ENCODE measurements at places on chromosomes 4 and X. TPM values are rescaled to one million over a fixed set of nuclear protein-coding genes. Genes with fewer than 3 reads are reported as not detected.

- no peak for DNase-seq
These were observed 3.0 kb downstream of the MID1 start for GRCh38 chrX:10617186-10617998.

- DNase-seq: no peak
These were observed 11.3 kb downstream of the GPC4 start for GRCh38 chrX:133403984-133404383.

Gene MAP3K15
- 0.10 TPM for total RNA-seq

DNA sequence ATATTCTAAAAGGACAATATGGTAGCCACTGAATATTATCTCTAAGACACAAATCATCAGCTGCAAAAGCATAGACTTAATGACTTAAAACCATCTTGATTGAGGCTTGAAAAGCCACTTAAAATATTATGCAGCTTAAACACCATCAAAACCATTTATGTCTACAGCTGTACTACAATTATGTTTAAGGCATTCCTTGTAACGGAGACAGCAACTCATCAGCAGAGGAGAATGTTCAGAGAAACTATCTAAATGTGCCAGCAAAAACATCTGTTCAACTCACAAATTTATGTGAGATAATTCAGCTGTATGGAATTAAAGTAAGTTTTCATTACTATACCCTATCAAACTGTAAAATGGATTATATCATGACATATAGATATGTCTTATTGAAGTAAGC is 147.9 kb upstream of the CTSO start:
- no peak for DNase-seq

Gene KCTD8
- total RNA-seq: 0.18 TPM

DNA sequence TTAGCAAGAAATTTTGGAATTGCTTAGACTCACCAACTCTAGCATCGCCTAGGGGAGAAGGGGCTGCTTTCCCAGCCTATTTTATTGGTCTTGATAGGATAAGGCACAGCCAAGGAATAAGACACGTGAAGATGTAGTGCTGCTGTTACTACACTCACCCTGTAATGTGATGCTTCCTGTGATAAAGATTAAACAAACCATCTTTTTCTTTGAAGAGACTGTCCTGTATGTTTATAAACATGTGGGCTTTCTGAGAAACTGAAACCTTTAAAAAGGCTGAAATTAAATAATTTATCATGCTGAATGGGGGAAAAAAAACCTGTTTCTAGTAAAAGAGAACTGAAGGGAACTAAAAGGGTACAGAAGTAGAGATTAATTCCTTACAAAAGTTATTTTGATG is 13.2 kb downstream of the TAPT1 start:
- no peak for DNase-seq

Gene UGT2B11
- total RNA-seq: not detected

Gene SMR3B
- not detected for total RNA-seq

GRCh38 chrX:108071578-108071977 is 19.8 kb downstream of the PSMD10 start:
- peak; percentile 7 for DNase-seq

Gene PNMA5
- total RNA-seq: not detected

Gene STBD1
- total RNA-seq: 2.5 TPM

Gene FGF5
- total RNA-seq: 5.8 TPM

DNA sequence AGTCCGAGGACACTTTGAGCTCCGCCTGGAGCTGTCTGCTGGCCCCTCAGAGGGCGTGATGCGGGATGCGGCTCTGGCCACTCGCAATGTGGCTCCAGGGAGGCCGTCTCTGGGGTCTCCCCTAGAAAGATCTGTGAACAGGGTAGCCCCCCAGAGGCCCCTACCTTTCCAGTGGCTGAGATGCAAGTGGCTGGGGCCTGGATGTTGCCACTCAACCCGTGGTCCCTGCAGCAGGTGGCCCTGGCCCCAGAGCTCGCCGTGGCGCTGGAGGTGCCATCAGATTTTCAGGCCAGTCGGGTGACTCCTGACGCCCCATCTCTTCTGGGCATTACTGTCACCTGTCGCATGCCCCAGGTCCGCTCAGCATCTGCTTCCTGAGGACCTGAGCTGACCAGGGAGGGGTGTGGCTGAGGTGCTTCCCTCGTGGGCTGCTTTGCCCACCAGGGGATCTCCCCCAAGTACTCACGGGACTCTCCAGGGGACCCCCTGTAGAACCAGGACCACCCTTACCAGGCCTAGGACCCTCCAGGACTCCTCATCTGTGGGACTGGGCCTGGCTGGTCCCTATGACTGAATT is 102.1 kb upstream of the LRPAP1 start:
- no peak for DNase-seq

GRCh38 chrX:110795645-110796406 is at the start of gene CHRDL1:
TSS of gene CHRDL1 (minus strand) at chrX:110795817. CDS start at chrX:110792181, 3,636 bp downstream.
- no peak for DNase-seq

Gene C4orf36
- total RNA-seq: 2.8 TPM

Gene CLNK
- total RNA-seq: not detected

- DNase-seq: peak; percentile 22
These were observed 2.2 kb downstream of the NFKB1 start for GRCh38 chr4:102503301-102503746.

- no peak for DNase-seq
These were observed 52.5 kb downstream of the SNX25 start for GRCh38 chr4:185261946-185262345.

Gene RAI2
- total RNA-seq: not detected

DNA sequence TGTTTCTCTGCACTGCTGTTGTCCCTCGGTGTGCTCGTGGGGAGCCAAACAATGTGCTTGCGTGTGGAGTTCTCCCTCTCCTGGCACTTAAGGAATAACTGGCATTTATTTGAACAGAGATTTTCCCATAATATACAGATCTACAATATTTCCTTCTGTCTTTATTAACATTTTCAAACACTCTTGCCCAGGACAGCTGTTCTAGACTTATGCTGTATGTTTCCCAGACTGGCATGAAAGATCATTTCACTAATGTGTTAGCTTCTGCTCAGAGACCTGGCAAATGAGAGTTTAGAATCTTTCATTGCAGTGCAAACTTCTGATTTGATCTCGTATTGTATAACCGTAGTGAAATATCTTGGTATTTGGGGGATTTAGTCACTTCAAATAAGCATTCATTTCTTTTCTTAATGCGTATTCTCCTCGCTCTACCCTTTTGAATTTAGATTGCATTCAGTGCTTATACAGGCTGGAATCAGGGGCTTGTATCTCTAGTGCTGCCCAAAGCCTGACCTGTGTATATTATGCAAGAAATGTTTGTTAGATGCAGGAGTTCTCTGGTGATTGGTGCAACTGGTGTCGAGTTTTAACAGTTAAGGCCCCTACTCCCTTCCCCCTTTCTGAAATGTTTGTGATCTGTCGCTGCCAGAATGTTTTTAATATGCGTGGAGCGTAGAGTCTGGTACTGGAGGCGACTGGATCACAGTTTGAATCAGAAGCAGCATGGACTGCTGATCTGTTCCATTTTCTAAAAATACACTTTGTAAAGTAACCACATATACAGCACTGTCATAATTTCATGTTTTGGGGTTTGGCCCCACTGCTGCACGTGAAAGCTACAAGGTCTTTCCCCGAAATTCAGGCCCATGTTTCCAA is 326.3 kb downstream of the ARHGAP10 start:
- no peak for DNase-seq

DNA sequence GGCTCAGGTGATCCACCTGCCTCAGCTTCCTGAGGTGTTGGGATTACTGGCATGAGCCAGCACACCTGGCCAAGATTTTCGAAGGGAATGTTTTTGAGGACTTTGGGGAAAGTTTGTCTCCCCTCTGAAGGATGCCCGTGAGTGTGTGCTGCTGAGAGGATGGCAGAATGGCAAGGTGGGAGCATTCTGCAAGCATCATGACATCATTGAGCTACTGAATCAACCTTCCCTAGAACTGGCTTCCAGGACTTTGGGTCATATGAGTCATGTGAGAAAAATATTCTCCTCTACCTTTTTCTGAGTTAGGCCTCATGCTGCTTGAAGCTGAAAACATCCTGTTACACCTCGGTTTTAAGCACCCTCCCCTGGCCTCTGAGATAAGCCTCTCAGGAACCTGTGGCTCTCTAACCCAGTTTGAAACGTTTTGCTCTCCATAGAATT is 31.0 kb downstream of the TMEM131L start:
- DNase-seq: peak; percentile 91

- peak; percentile 32 for DNase-seq
These were observed 22.9 kb downstream of the KCTD8 start for GRCh38 chr4:44425614-44426208.

DNA sequence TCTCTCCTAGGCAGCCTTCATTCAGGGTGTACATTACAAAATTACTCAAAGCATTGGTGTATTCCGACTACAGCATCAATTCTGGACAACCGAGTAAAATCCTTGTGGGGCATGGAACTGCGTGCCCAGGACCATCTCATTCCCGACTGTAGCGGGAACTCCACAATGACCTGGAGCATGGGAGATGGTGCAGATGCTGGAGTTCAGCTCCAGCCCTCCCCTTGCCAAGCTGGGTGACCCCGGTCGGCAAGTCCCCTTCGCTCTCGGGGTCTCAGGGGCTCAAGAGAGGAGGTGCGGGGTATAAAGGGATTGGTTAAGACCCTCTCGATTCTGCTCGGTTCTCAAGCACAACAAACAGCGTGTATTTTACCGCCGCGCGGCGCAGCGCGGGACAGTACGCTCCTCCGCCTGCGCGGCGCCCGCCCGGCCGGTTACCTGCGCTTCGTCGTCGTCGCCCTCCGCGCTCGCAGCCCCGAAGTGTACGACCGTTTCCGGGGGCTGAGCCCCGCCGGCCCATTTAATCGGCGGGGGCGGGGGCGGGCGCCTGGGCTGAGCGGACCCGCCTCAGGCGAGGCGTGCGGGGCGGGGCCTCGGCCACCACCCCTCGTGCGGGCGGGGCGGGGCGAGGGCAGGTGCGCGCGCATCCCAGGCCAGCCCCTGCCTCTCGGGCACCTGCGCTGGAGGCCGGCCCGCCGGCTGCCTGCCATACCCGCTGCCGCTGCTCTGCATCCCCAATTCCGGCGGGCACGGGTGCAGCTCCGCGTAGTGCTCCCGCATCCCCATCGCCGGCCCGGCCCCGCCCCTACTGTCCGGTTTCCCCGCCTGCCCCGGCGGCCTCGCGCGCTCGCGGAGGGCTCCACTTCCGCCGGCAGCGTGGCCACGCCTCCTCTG is at the start of gene G6PD:
Gene G6PD (minus strand): TSS at position 493 of the 891 bp plus-strand sequence. CDS start 691 bp downstream, outside the sequence.
- DNase-seq: peak; percentile 22

GRCh38 chr4:74365761-74366160 is 816 bp downstream of the EREG start:
- no peak for DNase-seq

GRCh38 chrX:45322820-45323219 is 122.1 kb upstream of the DIPK2B start:
- DNase-seq: peak; percentile 29

- DNase-seq: peak; percentile 63
These were observed 198.9 kb upstream of the PPP1R2C start for GRCh38 chrX:42976746-42977366.
